Stimulated activated CD4-positive, alpha-beta T cell treated with anti-CD3 and anti-CD28 coated beads, Interleukin-1b, Interleukin-23, amount 100 ng/mL, for 1 hour (primary cell): ENCODE measurements at places on chromosomes 2 and 18.

DNA sequence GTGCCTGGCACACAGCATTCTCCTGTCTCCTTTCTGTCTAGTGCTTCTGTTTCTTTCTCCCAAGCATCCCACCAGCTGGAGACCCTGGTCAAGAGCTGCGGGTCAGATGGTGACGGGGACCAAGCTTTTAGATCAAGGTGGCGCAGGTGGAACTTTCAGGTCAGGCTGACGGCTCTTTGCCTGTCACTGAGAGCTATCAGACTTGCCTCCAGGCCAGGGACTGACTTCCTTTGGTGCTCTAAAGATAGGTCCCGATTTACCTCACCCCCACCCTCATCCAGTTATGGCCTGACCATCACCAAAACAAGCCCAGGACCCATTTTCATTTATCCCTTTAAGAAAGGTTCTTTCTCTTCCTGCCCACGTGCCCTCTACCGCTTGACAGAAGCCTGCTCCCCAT lies 1.2 kb upstream of the EMILIN1 start:
- no peak for DNase-seq

GRCh38 chr18:44765456-44765855 lies 84.8 kb downstream of the SETBP1 start:
- no peak for DNase-seq

- DNase-seq = no peak
These were observed 125.8 kb upstream of the CYP1B1 start for GRCh38 chr2:38201784-38202183.

DNA sequence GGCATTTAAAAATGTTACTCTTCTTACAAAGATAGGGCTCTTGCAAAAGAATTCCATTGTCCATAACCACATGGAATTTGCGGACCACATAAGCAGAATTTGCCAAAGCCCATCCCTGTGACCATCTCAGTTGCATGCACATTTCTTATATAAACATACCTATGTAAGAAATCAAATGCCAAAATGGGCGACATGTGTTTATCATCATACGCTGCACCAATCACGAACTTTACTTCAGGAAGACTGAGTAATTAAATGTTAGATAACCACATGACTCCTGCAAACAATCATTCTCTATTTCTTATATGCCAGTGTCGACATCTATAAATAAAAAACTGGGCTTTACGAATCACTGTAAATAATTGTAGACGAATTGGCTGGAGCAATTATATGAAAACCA lies 186.1 kb upstream of the RBMS1 start:
- DNase-seq = no peak

GRCh38 chr2:40680547-40680946 lies 228.7 kb upstream of the SLC8A1 start:
- no peak for DNase-seq

DNA sequence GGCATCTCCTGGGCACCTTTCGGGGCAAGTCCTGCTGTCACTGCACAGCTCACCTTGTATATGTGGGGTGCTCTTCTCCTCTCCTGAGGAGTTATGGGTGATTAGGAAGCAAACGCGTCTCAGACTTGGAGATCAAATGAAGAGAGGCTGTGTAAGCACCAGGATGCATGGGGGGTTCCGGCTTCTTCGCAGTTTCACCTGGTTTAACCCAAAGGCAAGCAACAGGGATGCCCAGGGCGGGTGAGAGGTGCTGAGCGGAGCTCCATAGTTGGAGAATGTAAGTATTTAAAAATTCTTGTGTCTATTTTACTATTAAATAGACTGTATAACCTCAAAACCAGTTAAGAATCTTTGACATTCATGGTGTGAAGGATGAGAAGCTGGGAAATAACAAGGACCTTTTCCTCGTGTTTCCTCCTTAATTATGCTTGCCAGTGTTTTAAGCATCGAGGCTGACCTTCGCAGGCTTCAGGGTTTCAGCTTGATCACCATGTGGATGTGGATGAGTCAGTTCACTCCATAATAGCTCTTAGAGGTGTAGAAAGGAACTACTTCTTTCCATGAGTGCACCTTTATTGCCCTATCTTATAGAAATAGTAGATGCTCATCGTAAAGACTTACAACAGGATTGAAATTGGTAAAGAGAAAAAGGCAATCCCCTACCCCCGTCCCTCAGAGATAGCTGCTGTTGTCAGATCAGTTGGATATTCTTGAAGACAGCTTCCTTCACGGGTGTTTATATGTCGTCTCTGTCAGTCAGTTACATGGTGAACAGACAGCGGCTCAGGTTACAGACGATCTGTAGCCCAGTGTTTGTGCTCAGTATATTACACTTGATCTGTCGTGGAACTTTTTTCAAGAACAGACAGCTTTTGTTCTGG lies 201.1 kb downstream of the AGAP1 start:
- DNase-seq = no peak

- no peak for DNase-seq
These were observed 384.6 kb downstream of the STK39 start for GRCh38 chr2:167862782-167863181.
